ENCODE measurements at places on chromosomes 7 and 10.

- no peak for DNase-seq
Observed at GRCh38 chr10:62250594-62251198, 17.9 kb downstream of the RTKN2 start.

GRCh38 chr10:68095153-68095552 lies 14.1 kb upstream of the MYPN start:
- no peak for DNase-seq

- no peak for DNase-seq
Observed at GRCh38 chr10:18767981-18768380, 108.8 kb downstream of the ARL5B start.

- no peak for DNase-seq
Observed at GRCh38 chr10:122331615-122332446, 42.7 kb upstream of the PLEKHA1 start.

- no peak for DNase-seq
Observed at GRCh38 chr10:86162696-86163400, 203.7 kb downstream of the GRID1 start.

- DNase-seq = peak; percentile 66
Observed at GRCh38 chr10:110356628-110357245, 52.0 kb upstream of the SMNDC1 start.

GRCh38 chr10:6197321-6197720 lies 5.4 kb upstream of the PFKFB3 start:
- no peak for DNase-seq

DNA sequence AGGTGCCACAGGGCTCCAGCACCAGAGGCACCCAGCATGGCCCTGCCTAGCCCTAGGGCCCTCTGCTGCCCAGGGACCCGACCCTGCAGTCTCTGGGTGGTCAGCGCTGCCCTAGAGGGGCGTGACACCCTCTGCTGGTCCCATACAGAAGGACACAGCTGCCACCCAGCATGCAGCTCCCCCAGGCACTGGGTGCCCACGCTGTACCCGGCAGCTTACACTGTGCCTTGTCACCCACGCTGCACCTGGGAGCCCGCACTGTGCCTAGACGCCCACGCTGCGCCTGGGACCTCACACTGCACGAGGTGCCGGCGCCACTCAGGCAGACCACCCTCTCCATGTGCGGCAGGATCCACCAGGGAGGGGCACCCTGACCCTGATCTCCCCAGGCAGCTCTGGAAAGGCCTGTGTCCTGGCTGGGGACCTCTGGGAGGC lies 55.2 kb downstream of the PWWP2B start:
- DNase-seq = no peak

DNA sequence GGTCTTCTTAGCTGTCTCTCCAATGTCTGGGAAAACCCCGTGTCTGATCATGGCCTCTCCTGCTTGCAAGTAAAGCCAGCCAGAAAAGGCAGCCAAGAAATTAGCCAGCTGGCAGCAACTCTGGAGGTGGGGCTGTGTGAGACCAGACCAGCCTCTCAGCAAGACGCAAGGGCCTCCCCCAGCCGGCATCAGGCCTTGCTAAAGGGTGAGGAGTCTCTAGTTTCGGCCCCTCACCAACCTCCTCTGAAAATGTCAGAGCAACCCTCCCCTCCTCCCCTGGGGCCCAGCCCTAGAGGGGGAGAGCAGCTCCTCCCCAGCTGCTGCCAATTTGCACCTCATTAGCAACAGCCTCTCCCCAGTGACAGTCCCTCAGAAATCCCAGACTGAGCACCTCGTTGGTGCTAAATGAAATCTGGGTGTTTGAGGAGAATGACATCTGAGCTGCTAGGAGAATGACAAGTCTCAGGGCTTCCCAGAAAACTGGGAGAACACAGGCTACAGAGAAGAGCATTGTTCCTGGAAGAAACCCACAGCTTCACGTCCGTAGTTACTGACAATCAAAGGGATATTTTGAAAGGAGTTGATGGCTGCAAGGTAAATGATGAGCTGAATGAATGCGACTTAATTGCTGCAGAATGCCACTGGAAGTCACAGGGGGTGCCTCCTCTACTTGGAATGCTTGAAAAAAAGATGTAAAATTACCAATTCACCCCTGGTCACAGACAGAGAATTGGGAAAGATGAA lies 25.9 kb downstream of the DGKI start:
- DNase-seq = no peak

DNA sequence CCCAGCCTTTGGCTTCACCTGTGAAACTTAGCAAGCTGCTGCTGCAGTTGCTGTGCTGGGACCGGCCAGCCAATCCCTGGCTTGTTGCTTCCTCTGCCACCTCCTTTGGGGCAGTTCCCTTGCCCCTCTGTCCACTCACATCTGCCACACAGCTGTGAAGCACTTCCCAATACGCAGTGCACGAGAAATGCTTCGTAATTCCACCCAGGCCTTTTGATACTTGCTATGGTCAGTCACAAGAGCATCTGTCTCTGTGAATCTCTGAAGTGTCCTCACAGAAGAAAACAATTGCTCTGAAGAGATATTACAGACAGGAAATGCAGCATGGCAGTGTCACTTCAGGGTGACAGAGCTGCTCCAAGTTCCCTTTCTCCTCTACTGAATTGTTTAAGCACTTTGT lies 208.5 kb downstream of the PTEN start:
- DNase-seq = no peak

GRCh38 chr10:26367771-26368170 lies 70.4 kb upstream of the APBB1IP start:
- DNase-seq = peak; percentile 6

DNA sequence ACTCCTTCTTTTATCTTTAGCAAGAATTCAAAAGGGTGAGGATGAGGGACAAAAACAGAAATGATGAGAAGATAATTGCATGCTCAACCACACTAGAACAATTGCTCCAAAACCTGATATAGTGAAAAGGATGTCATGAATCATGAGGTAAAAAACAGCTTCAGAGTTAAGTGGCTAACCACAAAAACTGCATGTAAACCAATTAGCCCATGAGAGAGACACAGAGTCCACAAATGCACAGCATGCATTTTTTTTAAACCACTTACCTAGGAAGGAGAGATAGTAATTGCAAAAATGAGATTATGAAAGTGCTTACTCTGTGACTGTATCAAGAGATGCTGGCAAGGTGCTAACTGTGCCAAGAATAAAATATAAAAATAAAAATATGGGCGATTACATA lies 132.9 kb downstream of the MBL2 start:
- no peak for DNase-seq

DNA sequence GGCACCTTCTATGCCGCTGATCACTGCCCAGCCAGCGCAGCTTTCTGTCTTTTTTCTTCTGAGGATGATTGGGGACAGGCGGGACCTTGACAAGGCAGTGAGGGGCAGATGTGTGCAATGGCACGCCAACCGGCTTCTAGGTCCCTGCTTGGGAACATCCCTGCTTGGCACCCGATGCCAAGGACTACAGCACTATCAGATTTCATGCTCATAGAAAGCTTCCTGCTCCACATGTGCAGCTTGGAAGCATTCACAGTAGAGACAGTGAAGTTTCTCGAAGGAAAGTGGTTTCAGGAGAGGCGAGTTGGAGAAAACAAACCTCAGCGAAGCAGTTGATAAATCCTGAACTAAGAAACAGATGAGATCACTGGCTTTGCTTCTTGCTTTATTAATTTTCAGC lies 267.5 kb upstream of the HABP2 start:
- DNase-seq = no peak

GRCh38 chr7:31550432-31550831 lies 36.5 kb downstream of the ITPRID1 start:
- DNase-seq = no peak

DNA sequence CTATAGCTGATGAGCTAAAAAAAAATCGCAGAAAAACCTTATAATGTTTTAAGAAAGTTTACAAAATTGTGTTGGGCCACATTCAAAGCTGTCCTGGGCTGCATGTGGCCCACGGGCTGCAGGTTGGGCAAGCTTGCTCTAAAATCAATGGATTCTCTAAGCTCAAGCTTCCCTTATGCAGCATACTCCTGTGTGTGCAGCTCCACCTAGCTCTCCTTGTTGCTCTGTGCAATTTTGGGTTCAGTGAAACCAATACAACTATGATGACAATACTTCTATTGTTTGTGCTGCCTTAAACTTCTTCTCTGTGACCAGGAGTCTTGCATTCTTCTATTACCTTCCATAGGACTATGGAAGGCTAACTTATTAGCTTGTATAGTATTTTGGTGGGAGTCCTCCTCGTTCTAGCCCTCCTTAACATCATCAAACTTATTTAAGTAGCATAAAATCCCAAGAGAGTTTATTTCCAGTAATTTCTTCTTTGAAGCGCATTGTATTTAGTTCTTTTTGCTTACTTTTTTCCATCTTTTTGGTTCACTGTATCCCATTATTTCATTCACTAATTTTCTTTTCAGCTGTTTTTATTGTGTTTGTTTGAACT lies 170.9 kb upstream of the SMIM30 start:
- no peak for DNase-seq

GRCh38 chr10:49778197-49778596 lies 16.1 kb upstream of the OGDHL start:
- DNase-seq = no peak

DNA sequence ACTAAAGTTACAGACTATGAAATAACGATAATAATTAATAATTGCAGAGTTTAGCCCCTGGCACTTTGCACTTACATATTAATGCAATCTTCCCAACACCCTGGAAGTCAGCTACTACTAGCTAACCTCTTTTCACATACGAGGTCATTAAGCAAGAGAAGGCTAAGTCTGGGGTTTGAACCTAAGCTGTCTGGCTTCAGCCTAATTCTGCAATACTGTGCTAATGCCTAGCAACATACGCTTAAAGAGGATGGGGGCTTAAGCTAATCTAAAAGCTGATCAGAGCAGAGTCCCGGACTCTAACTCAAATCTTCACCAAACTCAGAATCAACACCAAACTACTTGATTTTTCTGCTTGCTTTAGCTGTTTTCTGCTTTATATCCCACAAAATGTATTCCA lies 168.7 kb upstream of the GNAI1 start:
- no peak for DNase-seq

- no peak for DNase-seq
Observed at GRCh38 chr10:98077223-98077622, 46.8 kb upstream of the CRTAC1 start.

- no peak for DNase-seq
Observed at GRCh38 chr10:100391163-100392002, 44.4 kb downstream of the SCD start.

DNA sequence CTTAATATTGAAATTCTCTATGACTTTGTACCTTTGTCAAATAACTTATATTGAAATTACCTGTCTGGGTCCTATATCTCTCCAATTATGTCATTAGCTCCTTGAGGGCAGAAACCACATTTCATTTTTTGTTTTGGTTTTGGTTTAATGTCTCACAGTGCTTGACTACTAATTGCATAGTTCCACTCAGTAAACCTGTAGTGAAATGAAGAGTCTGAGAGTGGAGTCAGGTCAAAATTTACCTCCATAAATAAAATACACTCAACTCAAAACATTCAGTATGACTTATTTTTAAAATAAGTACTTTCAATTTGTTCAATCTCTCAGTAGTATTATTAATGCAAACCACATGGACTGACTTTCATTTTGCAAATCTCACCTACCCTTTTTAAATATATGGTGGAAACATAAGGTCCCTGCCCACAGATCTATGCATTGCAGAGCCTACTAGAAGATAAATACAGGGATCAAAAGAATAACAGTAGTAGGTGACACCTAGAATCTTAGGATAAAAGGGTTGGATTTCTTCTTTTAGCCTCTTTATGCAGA lies 32.5 kb downstream of the PDE1C start:
- DNase-seq = no peak

DNA sequence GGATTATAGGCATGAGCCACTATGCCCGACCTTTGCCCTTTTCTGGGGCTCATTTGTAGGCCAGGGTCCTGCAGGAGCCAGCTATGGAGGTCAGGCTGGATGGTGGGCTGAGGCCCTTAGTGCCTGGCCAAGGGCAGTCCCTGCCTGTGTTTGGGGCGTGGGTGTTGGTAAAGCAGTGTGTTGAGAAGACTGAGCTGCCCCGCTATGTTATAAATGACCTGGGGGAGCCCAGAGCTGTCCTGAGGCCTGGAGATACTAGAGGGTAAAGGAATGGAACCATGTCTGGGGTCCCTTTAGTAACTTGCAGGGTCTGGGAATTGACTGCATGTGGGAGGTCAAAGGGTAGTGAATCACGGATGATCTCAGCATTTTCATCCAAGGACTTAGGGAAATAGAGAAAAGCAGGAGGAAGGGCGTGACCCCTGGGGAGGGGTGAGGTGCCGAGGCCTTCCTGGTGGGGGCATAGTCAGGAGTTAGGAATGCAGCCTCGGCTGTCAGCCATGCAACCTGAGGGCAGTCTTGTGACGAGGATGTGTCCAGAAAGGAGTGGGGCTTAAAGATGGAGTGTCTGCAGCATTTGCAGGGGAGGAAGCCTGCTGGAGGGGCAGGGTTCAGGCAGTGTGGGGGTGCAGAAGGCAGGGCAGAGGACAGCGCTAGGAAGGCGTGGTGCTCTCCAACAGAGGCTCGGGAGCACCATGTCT lies 31.5 kb downstream of the TMEM248 start:
- DNase-seq = no peak

- no peak for DNase-seq
Observed at GRCh38 chr10:91381257-91381891, 28.8 kb upstream of the HECTD2 start.

GRCh38 chr10:13795653-13796555 lies 209.1 kb downstream of the PRPF18 start:
- DNase-seq = peak; percentile 19

- no peak for DNase-seq
Observed at GRCh38 chr7:107186240-107186639, 17.4 kb downstream of the HBP1 start.

- DNase-seq = no peak
Observed at GRCh38 chr7:133431134-133431724, 178.4 kb downstream of the EXOC4 start.

GRCh38 chr10:15316871-15317464 lies 54.1 kb downstream of the FAM171A1 start:
- no peak for DNase-seq

- no peak for DNase-seq
Observed at GRCh38 chr7:95972523-95972922, 200.2 kb downstream of the DYNC1I1 start.

DNA sequence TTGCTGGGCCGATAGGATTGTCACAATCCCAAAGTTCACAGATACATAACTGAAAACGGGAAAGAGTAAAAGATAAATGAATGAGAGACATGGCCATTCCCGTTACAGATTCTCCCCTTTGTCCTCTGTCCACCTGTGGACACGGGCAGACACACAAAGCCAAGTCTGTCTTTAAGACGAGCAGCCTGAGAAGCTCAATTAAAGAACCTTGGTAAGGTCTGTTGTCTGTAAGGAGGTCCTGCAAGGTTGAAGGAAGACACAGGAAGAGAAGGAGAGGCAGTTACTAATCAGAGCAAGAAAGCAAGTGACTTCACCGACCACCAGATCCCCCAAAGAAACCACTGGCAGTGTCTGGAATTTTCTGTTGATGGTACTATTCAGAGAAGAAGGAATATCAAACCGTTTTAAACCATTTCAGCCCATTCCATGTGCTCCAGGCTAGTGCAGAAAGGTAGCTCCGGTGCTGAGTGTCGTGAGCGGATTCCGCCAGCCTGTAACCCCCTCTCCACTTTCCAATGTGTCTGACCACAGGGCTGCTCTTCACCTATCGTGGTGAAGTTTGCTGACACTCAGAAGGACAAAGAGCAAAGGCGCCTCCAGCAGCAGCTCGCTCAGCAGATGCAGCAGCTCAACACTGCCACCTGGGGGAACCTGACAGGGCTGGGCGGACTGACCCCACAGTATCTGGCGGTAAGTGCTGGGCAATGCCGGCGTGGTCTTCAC lies 252.6 kb downstream of the CELF2 start:
- peak; percentile 70 for DNase-seq
